ENCODE measurements at places on chromosomes 5 and 9. TPM values are rescaled to one million over a fixed set of nuclear protein-coding genes. Genes with fewer than 3 reads are reported as not detected.

GRCh38 chr9:127707766-127708165, 978 bp downstream of the CFAP157 start:
- no peaks in the 10 kb centered on the region for H3K27me3 ChIP-seq
- no peaks in the 10 kb centered on the region for H3K36me3 ChIP-seq
- H3K4me3 ChIP-seq = no peak overlapping the region
- no peak for DNase-seq
- H3K27ac ChIP-seq = no peak overlapping the region
- no peaks in the 10 kb centered on the region for H3K4me1 ChIP-seq

DNA sequence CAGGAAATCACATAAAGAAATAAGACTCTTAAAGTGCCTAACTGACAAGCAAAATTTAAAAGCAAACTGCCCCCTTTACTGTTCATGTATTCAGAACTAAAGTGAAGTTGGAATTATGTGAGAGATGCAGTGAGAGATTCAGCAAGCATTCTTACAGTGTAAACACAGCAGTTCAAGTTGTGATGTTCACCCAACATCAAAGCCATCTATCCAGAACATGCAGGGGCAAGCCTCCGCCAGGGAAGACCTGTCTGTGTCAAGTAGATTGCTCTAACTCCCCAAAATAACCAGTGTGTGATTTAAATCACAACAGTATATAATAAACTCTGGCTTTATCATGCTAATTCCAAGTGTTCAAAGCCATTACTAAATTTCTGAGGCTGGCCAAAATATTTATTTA, 233.3 kb downstream of the BNC2 start:
- H3K4me1 ChIP-seq = peaks cover 2% of the 10 kb centered on the region
- H3K36me3 ChIP-seq = no peaks in the 10 kb centered on the region
- no peaks in the 10 kb centered on the region for H3K27me3 ChIP-seq
- no peak overlapping the region for H3K4me3 ChIP-seq
- no peak for DNase-seq

GRCh38 chr9:18299449-18299848, 174.5 kb upstream of the ADAMTSL1 start:
- H3K36me3 ChIP-seq = no peaks in the 10 kb centered on the region
- H3K4me1 ChIP-seq = no peaks in the 10 kb centered on the region
- DNase-seq = no peak
- H3K4me3 ChIP-seq = no peak overlapping the region
- H3K27me3 ChIP-seq = no peaks in the 10 kb centered on the region
- H3K27ac ChIP-seq = no peak overlapping the region

The PTPRD gene
- 16.2 TPM for total RNA-seq

- no peak for DNase-seq
- H3K4me1 ChIP-seq = peaks cover 3% of the 10 kb centered on the region
- no peaks in the 10 kb centered on the region for H3K36me3 ChIP-seq
- no peak overlapping the region for H3K27ac ChIP-seq
- no peak overlapping the region for H3K4me3 ChIP-seq
Observed at GRCh38 chr5:179331591-179332375, 13.5 kb downstream of the ADAMTS2 start.

The PCDHB3 gene
- total RNA-seq = 3.7 TPM

All from ovary (tissue), 10 donors.